NCI-H526 (cell line): ENCODE measurements at places on chromosomes 4 and X.

DNA sequence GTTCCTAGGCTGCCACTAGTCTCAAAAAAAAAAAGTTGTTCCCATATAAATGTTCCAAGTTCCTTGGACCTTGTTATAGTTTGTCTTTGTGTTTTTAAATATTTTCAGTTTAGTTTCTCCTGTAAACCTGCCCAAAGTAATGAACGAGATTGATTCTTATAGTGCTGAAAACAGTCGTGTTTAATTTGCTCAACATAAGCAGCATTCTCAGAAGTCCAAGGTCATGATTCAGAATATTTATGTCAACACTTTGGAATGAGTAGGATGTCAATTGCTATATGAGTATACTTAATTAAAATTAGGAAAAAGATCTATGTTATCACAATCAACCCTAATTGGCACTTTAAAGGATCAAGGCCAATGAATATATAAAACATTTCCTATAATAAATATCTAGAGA lies 510.9 kb downstream of the PPP4R3C start:
- no peak for DNase-seq

DNA sequence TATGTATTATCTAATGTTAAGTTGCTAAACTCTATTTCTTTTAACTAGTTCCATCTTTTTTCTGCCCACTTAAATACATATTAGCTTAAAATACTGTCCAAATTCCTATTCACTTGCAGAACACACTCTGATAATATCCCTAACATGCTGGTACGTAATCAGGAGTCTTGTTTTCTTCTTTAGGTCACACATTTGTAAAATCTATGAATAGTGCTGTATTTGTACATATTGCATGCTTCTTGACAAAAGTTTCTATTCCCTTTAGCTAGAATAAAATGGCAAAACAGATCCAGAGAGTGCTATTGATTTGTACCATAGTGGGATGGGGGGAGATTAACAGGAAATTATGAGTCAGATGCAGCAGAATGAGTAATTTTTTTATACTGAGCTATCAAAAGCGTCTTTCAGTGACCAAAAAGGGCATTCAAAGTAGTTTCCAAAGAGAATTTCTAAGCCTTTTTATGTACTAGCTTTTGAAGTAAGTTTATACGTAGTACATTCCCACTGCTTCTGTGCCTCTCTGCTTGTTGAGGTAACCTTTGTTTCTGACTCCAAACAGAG lies 126.5 kb downstream of the PTPN13 start:
- no peak for DNase-seq

- DNase-seq = no peak
These were observed 141.8 kb upstream of the EDNRA start for GRCh38 chr4:147339100-147339499.

- no peak for DNase-seq
These were observed 327.8 kb downstream of the ARHGAP10 start for GRCh38 chr4:148059617-148060180.

GRCh38 chr4:90958256-90958895 lies 831.2 kb downstream of the CCSER1 start:
- peak; percentile 35 for DNase-seq

- no peak for DNase-seq
These were observed 54.9 kb downstream of the UBQLN2 start for GRCh38 chrX:56618323-56618722.

GRCh38 chrX:68196939-68197791 lies 236.1 kb downstream of the OPHN1 start:
- DNase-seq = peak; percentile 22

DNA sequence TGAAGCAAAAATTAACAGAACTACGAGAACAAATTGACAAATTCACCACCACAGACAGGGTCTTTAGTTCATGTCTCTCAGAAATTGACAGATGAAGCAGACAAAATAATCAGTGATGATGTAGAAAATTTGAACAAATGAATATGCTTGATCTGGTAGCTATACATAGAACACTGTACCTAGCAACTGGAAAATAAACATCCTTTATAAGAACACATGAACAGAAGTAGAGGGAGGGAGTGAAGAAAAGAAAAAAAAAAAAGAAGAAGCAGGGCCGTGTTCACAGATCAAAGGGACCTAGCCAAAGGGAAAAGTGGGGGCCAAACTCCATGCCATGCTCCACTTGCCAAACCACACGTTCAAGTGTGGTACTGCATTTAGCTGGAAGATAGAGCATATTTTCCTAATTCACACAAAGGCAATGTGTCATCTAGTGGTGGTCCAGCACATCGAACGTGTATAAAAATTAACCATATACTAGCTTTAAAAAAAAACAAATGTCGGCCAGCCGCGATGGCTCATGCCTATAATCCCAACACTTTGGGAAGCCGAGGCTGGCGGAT lies 5.6 kb upstream of the THOC2 start:
- DNase-seq = no peak

DNA sequence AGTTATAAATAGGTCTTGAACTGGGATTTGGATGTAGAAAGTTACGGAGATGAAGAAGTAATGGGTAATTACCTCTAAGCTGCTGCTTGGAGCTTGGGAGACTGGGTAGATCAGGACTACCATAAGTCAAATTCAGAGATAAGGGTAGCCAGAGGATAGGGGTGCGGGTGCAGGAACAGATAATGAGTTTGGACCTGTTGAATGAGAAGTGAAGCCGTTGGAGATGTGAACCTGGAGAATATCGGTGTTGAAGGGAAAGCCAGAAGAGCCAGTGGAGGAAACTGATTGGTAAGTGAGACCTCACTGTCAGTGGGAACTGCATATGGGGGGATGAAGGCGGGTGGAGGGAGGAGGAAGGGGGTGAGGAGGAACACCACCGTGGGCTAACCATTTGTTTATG lies 618 bp upstream of the FOXO4 start:
- no peak for DNase-seq

DNA sequence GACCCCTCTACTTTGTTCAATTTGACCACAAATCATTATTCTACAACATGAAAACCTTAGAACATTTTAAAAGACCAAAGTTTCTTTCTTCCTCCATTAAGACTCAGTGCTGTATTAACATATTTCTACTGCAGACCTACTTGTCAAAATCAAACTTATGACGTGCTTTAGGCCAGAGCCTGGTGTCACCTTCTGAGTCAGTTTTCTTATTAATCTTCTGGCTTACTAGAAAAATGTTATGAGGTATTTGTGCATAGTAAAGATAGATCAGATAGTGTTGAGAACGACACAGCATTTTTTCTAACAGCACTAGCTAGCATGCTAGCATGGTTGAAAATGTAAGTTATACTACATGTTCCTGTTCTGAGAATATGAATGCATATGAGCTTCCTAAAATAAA lies 333.6 kb upstream of the FAM241A start:
- no peak for DNase-seq

GRCh38 chr4:1882850-1883271 lies 11.7 kb downstream of the NSD2 start:
- DNase-seq = no peak

DNA sequence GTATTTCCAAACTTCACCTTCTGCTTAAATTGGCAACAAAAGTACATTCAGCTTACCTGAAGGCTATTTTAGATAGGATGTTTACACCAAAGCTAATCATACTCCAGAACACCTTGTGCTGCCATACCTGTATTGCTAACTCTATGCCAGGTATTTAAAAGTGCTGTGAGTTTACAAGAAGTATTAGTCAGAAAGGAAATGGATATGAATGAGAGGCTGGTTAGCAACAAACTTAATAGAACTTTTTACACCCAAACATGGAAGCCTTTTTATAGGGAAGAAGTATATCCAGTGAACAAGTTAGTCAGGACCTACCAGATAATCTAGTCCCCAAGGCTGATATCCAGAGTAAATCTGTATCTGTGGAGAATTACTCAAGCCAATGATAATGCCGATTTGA lies 131.2 kb upstream of the SPRY1 start:
- DNase-seq = no peak

GRCh38 chr4:26619784-26620183 lies 35.9 kb downstream of the TBC1D19 start:
- no peak for DNase-seq

DNA sequence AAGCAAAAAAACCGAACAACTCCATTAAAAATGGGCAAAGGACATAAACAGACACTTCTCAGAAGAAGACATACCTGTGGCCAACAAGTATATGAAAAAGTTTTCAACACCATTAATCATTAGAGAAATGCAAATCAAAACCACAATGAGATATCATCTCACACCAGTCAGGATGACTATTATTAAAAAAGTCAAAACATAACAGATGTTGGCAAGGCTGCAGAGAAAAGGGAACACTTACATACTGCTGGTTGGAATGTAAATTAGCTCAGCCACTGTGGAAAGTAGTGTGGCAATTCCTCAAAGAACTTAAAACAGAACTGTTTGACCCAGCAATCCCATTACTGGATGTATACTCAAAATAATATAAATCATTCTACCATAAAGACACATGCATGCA lies 436.3 kb downstream of the KLHL13 start:
- DNase-seq = no peak

- no peak for DNase-seq
These were observed 143.8 kb downstream of the FANCB start for GRCh38 chrX:14729058-14729457.

GRCh38 chrX:83593634-83594294 lies 85.7 kb downstream of the POU3F4 start:
- DNase-seq = no peak

DNA sequence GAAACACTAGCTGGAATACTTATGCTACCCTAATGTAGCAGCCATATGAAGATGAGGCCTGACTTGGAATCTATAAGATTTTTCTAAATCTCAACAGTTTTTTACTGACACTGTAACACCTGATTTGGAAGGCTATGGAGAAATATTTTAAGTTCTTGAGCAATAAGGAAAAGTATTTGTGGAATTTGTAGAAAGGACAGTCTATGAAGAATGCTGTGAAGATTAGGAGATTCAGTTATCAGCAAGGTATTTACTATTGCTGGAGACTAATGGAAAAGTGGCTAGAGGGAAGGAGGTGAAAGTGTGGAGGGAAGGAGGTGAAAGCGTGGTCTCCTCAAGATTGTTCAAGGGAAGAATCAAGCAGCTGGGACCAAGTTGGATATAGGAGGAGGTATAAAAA lies 190.0 kb upstream of the EMCN start:
- no peak for DNase-seq

DNA sequence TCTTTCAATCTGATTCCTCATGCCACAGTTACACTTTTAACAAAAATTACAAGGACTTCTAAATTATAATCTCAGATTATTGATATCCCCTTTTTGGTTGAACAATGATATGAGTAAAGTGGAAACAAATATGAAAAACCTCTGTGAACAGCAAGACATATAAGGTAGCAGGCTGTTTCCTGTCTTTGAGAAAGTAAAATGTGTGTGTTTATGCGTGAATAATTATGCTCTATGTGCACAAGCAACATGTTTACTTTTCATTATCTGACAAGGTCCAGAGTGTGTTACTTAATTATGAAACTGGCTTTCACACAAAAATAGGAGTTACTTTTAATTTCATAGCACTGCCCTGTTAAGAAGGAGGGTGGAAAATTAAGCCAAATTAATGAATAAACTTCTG lies 43.1 kb downstream of the DDIT4L start:
- no peak for DNase-seq

DNA sequence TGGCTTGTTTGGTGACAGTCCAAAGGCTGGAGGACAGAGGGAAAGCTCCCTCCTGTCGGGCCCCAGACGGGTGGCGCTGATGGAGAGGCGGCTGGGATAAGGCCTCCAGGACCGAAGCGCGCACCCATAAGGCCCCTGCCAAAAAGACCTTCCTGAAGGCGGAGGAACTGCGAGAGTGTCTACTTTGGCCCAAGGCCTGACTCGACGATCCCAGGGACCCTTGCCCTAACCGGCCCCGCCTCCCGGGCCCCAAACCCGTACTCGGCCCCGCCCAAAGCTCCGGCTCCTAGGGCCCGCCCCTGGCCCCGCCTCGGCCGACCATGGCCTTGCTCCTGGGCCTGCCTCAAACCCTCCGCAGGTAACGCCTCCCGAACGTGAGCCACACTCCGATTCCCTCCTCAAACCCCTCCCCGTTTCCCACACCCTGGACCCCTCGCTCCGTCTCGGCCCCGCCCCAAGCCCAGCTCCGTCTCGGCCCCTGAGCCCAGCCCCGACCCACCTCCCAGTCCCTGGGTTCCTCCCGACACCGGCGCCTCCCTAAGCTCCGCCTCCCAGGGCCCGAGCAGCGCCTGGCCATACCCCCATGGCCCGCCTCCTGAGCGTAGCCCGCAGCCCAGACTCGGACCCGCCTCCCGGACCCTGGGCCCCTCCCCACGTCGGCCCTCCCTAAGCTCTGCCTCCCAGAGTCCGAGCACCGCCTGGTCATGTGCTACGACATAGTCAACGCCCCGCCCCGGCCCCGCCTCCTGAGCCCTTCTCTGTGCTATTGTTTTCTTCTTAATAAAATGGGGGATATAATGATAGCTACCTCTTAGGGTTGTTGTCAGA lies 90.0 kb upstream of the DRD5 start:
- peak; percentile 56 for DNase-seq

- DNase-seq = no peak
These were observed 31.8 kb downstream of the ANXA10 start for GRCh38 chr4:168124008-168124641.

DNA sequence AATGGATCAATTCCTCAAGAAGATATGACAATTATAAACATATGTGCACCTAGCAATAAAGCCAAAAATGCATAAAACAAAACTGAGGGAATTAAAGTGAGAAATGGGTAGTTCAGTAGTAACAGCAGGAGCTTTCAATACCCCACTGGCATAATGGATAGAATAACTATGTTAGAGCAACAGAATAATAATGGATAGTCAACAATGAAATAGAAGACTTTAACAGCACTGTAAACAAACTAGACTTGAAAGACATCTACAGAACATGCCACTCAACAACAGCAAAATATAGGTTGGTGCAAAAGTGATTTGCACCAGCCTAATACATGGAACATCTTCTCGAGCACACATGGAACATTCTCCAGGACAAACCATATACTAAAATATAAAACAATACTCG lies 20.0 kb upstream of the MBNL3 start:
- DNase-seq = no peak

DNA sequence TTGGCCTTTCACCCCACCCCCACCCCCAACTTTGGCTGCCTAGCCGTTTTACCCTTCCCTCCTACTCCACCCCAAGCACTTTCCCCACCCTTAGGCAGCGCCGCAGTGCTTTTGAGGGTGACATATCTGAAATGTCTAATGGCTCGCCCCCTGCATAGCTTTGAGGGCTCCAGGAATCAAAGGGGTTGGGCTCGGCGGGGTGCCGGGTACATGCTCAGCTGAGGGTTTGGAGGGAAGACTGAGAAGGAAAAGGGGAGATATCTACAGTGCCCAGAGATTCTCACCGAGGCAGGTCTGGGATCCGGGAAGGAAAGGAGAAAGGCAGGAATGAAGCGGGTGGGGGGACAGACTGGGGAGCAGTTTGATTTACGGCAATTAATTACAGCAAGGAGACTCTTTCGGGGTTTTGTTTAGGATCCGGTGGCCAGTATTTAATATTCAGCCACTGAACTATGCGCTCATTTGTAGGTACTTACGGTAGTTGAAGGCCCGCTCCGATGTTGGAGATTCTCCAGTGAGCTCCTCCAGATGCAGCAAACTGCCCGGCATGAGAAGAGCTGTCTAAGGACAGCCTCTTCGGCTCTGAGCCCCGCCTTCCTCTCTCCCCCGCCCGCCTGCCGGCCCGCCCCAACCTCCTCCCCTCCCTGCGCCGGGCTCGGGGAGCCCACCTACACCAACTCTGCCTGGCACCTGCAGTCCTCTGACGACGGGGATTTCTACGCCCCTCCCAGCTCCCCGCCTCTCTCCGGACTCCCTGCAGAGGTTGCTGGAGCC lies at the start of gene IGSF1:
IGSF1 (minus strand) TSS at position 569 of the 774 bp plus-strand sequence. CDS start 2,632 bp downstream, outside the sequence.
- DNase-seq = peak; percentile 28

GRCh38 chr4:55437823-55438222 lies 42.1 kb downstream of the TMEM165 start:
- no peak for DNase-seq
